ENCODE measurements at places on chromosomes 6 and 20.

- DNase-seq: no peak
Measured at GRCh38 chr20:23541330-23541729, 27.0 kb downstream of the CST9L start.

- no peak for DNase-seq
Measured at GRCh38 chr6:129597023-129597713, 112.8 kb downstream of the ARHGAP18 start.

GRCh38 chr6:84568971-84569370 lies 195.4 kb downstream of the TBX18 start:
- DNase-seq: no peak

- DNase-seq: no peak
Measured at GRCh38 chr6:89281779-89282246, 33.3 kb downstream of the GABRR2 start.

- DNase-seq: peak; percentile 63
Measured at GRCh38 chr20:33578510-33578909, 83.6 kb upstream of the C20orf144 start.

GRCh38 chr6:46931416-46931815 lies 9.7 kb upstream of the ADGRF5 start:
- DNase-seq: no peak

DNA sequence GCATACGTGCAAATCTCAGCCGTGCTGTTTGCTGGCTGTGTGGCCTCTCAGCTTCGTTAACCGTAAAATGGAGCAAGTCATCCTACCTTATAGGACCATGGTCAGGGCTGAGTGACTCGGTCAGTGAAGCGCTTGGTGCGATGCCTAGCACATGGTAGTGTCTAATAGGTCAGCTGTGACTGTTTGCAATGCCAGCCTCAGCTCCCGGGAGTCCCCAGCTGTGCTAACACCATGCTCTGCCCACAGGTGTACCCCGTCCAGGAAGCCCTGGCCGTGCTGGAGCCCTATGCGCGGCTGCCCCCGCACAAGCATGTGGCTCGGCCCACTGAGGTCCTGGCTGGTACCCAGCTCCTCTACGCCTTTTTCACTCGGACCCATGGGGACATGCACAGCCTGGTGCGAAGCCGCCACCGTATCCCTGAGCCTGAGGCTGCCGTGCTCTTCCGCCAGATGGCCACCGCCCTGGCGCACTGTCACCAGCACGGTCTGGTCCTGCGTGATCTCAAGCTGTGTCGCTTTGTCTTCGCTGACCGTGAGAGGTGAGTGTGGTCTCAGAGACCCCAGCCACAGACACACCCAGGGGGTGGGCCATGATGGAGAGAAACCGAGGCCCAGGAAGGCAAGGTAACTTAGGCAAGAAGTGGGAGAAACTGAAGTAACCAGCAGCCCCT lies 10.6 kb downstream of the TRIB3 start:
- no peak for DNase-seq

DNA sequence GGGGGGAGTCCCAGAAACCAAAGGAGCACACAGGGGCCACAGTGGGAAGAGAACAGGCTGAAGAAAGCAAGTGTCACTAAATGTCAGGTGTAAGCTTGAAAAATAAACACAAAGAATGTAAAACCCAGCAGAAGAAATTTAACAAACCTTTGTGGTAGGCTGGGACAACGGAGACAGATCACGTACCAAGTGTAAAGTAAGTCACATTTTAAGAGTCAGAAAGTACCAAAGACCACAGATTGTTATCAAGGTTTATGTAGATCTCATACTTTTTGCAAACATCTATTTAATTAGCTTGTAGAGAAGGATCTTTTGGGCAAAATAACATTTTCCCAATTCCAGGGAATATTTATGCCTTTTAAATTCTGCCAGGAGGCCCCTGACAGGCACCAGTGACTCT lies 1.6 kb downstream of the CLIC5 start:
- no peak for DNase-seq

- no peak for DNase-seq
Measured at GRCh38 chr6:111810294-111811131, 62.7 kb downstream of the FYN start.

DNA sequence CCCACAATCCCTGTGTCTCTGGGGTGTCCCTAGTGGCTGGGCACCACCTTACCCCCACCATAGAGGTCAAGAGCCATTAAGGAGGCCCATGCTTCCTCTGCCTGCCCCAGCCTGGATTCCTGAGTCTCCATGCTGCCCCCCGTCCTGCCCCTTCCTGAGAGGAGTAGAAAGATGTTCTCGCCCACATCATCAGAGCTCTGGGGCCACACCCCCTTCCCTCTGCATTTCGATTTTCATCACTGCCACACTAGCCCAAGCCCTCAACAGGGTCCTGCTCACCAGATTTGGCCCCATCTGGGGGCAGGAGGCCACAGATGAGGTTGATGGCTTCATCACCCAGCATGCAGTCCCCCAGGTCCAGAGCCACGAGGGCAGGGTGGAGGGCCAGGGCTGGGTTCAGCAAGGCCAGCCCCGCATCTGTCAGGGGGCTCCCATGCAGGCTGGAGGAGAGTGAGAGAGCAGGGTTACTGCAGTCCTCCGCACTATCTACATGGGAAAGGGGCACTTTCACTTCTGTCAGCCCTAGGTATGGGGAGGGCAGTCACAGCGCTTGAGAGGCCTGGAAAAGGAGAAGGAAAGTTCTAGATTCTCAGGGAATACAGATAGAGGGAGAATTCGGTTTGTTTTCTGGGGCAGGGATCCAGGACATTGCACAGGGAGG lies 1.5 kb downstream of the LRRC73 start:
- no peak for DNase-seq

GRCh38 chr6:135922174-135922573 lies 70.7 kb downstream of the PDE7B start:
- DNase-seq: peak; percentile 93

GRCh38 chr6:62978920-62979319 lies 232.3 kb upstream of the FKBP1C start:
- DNase-seq: no peak

- no peak for DNase-seq
Measured at GRCh38 chr20:53736122-53736756, 142.6 kb upstream of the ZNF217 start.

GRCh38 chr20:51375561-51375960 lies 167.0 kb downstream of the NFATC2 start:
- DNase-seq: no peak

DNA sequence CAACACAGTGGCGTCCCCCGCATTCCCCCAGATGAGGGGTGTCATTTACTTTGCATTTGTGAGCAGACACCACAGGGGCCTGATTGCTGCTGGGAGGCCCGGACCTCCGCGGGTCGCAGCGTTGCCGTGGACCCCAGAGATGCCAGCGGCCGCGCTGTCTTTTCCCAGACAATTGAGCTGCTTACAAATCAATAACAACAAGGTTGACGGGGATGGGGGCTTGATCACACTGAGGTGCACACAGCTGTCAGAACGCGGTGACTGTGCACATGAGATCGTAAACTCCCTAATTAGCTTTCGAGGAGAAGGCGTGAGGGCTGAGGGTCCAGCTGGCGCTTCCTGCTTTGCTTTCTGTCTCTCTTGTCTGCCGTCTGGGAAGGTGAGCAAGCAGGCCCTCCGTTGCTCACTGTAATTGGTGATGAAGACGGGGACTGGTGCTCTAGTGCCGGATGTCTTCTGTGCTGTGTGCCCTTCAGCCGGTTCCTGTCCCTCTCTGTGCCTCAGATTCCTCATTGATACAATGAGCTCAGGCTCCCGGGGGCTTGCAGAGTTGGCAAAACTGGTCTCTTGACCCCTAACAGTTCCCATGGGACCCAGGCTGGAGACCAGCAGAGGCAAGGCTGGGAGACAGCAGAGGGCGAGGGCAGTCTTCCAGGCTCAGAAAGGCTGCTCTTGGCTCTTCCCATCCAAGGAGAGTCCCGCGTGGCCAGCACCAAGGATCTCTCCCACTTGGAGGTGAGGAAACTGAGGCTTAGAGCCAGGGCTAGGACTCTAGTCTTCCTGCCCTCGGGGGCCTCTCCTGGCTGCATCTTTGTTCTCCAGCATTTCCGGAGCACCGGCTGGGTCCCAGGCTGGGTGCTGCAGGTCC lies 126.0 kb upstream of the PMEPA1 start:
- DNase-seq: no peak

DNA sequence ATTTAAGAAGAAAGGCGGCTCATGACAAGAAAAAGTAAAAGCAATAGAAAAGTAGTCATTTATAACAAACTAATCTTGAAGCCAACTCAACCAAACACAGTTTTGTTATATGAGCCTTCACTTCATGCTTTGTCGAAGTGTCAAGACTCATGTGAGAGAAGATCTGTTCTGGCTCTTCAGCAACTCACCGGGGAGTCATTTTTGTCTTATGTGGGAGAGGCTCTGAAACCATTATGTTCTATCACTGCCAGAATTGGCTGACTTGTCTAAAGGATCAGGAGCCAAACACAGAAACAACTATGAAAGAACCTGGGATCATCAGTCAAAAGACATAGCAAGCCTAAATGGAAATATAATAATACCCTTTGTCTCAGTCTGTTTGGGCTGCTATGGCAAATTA lies 105.2 kb downstream of the CDK19 start:
- DNase-seq: no peak

GRCh38 chr20:35339007-35339406 lies 46.8 kb upstream of the FAM83C start:
- DNase-seq: peak; percentile 92

DNA sequence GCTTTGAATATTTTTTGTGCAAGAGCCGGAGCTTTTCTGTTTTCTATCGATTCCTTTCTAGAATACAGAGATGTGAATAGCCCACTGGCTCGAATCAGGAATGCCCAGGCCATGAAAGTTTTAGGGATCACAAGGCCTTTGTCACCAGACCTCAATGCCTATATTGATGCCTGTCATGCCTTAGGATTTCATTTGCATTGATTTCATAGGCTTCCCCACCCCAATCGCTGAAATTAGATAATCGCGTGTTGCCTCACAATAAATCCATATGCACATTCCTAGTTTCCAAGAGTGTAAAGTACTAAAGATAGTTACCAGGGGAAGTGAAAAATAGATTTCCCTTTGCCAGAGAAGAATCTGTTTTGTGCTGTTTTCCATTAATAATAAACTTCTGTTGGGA lies 150.8 kb downstream of the SASH1 start:
- no peak for DNase-seq

DNA sequence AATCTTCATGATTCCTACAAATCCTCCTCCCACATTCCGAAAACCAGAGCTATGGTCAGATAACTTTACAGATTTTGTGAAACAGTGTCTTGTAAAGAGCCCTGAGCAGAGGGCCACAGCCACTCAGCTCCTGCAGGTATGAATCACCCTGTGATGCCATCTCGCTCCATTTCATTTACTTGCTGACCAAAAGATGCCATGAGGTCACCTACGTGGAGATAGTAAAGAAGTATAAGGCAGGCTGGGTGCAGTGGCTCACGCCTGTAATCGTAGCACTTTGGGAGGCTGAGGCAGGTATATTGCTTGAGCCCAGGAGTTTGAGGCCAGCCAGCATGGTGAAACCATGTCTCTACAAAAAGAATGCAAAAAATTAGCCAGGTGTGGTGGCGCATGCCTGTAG lies 30.9 kb downstream of the STK4 start:
- no peak for DNase-seq

GRCh38 chr6:72084992-72085569 lies 198.7 kb downstream of the RIMS1 start:
- DNase-seq: peak; percentile 0

GRCh38 chr6:165880686-165881085 lies 217.6 kb upstream of the PDE10A start:
- DNase-seq: peak; percentile 60

GRCh38 chr6:16635291-16635809 lies 125.9 kb downstream of the ATXN1 start:
- DNase-seq: no peak

DNA sequence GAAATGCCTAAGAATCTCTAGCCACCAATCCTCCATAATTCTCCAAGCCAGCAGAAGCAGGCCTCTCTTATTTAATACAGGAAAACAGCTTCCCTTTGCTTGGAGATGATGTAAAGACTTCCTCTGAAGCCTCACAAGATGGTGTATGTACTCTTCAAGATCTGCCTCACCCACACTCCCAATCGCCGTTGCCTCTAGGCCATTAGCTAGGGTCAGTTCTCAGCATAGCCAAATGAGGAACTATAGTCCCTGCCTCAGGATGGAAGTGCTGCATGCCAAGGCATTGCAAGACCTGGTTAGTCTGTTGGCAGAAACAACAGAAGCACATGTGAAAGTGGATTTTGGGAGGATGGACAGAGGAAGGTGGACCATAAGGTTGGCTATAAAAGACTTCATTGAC lies 139.1 kb downstream of the SCML4 start:
- DNase-seq: no peak

DNA sequence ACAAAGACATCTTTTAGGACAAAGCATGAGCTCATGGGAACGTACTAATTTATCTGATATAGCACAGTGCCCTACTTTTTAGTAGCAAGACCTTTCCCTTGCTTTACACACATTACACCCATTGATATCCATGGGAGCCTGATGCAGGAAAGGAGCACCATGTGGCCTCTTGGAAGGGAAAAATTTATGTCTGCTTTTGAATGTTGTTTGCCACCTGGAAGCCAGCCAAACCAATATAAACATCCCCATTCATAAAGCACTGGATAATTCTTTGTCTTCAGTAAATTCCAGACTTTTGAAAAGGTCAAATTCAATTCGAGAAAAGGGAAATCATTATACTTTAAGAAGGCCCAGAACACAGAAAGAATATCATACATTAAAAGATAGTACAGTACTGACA lies 152.3 kb upstream of the BEND6 start:
- no peak for DNase-seq

DNA sequence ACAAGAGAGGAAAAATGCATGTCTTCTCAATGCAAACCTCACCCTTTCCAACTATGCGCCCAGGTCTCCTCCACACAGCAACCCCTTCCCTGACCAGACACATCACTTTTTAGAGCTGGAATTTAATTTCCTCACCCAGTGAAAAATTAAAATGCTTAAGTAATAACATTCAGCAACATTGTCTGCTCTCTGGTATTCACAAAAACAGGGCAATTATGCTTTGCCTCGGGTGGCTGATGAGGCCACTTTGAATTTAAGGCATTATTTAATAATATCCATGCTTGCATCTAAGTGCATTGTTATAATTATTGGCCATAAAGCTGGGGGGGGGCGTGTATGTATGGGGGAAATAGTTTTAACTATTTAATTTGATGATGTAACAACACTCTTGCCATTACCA lies 777.8 kb upstream of the NRSN1 start:
- DNase-seq: no peak

GRCh38 chr6:20333721-20334269 lies 67.9 kb upstream of the E2F3 start:
- DNase-seq: no peak

- DNase-seq: no peak
Measured at GRCh38 chr6:169556758-169557548, 144.9 kb downstream of the WDR27 start.

DNA sequence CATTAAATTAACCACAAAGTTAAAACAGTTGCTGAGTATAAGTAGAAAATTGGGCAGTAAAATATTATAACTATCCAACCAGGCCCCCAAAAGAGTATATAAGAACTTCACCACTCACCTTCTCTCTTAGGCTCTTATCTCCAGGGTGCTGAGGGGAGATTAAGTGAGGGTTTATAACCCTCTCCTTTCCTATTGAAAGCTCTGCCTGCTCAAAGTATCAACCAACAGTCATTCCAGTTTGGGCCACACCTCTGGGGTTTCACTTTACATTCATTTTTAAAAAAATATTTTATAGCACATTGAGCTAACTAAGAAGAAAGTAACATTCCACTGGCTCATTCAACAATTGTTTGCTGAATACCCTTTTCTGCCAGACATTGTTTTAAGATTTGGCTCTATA lies 22.1 kb downstream of the GSTA4 start:
- DNase-seq: no peak

- no peak for DNase-seq
Measured at GRCh38 chr6:79391480-79391879, 145.8 kb downstream of the LCA5 start.

Measured in fibroblast of skin of left biceps (primary cell).